Stimulated activated CD4-positive, alpha-beta T cell treated with anti-CD3 and anti-CD28 coated beads, Interleukin-15, amount 100 ng/mL, for 1 hour (primary cell): ENCODE measurements at places on chromosomes 6 and 20.
A peak's percentile ranks its signal among the peaks of the same experiment; 100 is the strongest.

DNA sequence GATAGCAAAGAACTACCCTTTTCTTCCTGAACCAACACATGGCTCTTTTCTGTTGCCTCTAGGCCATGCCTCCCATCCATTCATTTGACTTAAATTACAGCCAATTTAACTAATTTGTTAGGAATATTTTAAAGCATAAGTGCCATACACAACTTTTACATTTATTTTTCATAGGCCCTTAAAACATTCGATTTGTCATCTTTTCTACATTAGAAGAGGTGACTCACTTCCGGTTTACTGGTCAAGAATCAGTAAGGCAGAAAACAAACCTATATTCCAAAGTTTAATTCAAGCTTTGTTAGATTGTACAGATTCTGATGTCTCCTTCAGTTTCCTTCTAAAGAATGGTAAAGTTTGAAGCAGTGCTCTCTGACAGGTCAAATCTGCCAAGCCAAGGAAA is 344.3 kb downstream of the SAMD5 start:
- no peak for DNase-seq

DNA sequence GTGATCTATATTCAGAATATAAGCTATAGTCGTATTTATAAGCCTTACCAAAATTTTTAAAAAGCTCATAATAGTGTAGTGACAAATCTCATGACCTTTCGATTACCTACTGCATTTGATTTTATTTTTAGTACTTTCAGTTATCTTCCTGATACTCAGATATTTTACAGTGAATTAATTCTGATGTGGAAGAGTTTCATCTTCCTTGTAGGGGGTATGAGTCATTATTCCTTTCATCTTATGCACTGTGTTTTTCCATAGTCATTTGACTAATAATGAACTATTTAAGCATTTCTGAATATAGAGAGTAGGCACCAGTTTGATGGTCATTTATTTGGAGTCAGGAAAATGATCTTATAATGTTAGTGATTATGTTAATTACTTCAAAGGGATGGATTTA is 36.4 kb downstream of the HDGFL1 start:
- no peak for DNase-seq

DNA sequence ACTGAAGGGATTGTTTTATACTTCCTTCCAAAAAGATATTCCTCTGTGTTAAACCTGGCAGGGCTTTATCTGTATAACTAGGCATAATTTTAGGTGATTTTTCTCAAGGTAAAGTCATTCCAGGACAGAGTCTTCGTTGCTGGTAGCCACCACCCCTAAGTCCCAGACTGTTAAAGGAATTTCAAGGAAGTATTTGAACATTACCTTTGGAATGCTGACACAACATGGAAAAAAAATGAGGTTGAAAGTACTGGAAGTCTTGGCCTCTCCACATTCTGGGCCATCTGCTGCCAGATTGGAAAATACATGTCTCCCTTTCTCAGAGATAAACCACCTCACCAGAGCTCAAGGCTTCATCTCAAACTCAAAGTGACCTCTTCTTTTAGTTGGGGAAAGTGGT is 27.0 kb upstream of the ETV7 start:
- no peak for DNase-seq

DNA sequence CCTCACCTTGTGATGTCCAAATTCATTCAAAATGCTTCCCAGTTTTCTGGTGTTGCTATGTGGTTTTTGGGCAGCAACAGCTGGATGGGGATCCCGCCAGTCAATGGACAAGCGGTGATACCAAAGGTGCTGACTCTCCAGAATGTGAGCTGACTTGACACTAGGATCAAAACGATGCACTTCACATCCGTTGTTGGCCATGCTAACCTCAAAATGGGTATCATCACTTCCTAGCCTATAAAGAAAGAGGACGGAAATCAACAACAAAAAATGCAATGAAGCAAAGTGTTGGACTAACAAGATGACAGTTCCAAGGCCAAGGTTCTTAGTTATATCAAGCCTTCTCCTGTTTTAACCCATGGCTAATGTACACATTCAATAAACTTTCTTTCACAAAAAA is 59.2 kb downstream of the METTL24 start:
- no peak for DNase-seq

- no peak for DNase-seq
Observed at GRCh38 chr6:11323666-11324452, 91.4 kb upstream of the NEDD9 start.

DNA sequence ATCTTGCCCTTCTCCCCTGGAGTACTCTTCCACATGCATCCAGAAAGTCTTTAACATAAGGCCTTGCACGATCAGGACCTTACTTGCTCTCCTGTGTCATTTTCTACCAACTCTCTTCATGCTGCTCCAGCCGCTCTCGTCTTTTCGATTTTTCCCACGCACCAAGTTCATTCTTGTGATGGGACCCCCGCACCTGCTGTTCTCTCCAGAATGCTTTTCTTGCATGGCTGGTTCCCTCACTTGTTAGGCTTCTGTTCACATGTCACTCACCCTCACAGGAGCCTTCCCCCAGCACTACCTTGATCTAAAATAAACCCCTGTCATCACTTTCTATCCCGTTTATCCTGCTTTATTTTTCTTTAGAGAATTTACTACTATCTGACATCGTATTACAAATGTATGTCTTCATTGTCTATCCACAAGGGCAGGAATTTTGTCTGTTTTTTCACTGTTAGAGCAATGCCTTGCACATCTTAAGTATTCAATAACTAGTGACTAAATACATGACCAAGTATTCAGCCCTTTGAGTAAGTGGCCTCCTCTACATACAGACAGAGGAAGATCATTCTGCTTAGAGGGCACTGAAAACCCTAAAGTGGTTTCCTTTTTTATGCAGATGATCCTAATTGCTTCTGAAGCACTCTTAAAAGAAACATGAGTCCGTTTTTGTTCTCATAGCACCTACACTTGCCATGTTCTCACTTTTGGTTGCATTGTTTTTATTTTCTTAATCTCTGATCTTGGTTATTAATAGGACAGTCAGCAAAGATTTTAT is 166.9 kb downstream of the SLC16A10 start:
- DNase-seq: no peak

DNA sequence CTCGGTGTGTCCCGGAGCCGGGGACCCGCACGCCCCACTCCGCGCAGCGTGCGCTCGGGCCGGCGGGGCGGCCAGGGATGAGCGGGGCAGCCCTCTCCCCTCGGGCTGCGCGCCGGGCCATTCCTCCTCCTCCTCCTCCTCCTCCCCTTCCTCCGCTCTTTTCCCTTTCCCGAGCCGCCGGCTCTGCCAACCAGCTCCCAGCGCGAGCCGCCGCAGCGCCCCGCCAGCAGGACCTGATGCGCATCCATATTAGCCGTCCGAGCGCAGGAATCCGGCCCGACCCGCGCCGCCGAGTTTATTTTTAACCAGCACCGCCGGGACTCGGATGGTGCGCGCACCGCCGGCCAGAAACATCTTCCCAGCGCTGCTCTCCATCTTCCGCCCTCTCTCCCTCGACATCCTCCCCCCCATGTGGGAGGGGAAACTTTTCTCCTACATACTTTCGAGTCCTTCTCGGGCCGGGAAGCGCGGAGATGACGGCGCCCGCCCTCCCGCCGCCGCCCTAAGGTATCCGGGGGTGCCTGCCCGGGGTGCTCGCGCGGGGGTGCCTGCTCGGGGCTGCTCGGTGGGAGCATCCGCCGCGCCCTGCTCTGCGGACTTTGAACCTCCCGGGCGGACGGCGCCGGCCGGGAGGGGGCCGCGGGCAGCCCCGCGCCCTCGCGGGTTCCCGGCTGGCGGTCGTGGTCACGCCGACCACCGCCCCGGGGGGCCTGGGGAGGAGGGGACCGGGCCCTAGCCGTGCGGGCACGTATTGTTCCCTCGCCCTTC is 619 bp downstream of the RREB1 start:
- peak; percentile 24 for DNase-seq

DNA sequence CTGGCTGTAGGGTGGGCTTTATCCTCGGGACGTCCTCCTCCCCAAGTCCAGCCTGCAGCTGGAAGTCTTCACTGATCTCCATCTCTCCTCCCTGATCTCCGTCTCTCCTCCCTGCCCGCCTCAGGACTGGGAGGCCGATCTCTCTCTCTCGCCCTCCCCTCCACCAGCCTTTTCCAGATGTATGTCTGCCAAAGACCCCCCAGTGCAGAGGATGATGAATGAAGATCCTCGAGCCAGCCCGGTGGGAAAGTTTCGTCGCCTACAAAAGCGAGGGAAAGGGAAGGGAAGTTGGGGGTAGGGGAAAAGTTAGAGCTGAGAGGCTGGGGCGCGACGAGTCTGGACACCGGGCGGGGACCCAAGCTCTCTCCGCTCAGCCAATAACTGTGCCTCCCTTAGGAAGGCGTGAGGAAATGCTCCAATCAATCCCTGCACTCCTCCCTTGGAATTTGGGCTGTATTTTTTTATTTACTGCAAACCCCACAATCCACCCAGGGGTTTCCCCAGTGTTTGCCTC is 595 bp upstream of the SRF start:
- DNase-seq: no peak

DNA sequence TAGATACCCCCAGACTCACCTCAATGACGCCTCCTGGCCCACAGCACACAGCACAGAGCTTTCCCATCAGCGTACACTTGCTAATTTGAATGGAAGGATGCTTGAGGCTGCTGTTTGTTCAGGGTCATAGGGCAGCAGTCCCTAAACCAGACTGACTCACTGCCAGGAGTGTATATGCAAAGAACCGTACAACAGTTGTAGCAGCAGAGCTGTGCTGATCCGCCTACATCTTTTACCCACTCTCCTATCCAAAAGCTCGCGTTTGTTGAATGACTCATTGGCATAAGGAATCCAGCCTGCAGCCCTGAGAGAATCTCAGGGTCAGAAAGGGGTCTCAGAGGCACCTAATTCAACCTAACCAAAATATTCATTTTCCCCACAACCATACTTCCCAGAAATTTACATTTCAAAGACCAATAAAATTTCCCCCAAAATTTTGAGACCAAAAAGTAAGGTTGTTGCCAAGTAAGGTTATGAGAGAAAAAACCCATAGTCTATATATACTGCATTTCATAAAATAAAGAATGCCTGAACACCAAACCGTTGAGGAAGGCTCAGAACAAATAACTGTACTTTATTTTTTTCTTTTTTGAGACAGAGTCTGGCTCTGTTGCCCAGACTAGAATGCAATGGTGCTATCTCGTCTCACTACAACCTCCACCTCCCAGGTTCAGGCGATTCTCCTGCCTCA is 35.3 kb upstream of the CCND3 start:
- DNase-seq: no peak

GRCh38 chr20:44006578-44006977 is 91.9 kb downstream of the TOX2 start:
- no peak for DNase-seq

DNA sequence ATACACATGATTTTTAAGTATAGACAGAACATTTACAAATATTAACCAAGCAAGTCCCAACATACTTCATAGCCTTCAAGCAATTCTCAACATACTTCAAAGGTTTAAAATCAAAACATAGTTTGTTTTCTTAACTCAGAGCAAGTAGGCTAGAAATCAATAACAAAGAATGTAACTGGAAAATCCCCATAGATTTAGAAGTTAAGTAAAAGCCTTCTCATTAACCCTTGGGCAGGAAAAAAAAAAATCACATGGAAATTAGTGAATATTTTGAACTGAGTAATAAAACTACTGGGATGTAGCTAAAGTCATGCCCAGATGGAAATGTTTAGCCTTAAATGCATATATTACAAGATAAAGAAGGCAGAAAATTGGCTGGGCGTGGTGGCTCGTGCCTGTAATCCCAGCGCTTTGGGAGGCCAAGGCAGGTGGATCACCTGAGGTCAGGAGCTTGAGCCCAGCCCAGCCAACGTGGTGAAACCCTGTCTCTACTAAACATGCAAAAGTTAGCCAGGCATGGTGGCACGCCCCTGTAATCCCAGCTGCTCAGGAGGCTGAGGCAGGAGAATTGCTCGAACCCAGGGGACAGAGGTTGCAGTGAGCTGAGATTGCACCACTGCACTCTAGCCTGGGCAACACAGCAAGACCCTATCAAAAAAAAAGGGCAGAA is 316.1 kb downstream of the TAF4 start:
- no peak for DNase-seq

GRCh38 chr6:127816643-127817042 is 84.2 kb downstream of the THEMIS start:
- DNase-seq: no peak

- no peak for DNase-seq
Observed at GRCh38 chr20:3420211-3420707, 12.8 kb upstream of the DNAAF9 start.

DNA sequence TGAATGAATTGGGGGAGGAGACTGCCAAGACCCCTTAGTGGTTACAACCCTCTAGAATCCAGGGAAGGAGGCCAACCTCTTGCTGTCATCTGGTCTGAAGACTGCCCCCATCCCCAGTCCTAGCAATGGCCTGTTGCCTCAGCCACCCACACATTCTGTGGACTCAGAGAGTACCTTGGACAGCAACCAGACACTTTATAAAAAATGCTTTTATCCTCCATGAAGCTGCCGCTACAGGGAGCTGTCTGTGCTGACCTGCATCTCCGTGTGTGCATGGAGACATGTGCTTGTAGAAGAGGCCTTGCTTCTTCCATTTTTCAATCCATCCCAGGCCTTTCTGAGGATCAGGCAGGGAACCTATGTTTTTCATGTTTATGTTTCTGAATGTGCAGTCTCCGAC is 15.2 kb downstream of the CDH22 start:
- no peak for DNase-seq

GRCh38 chr20:11902285-11902697 is 15.4 kb upstream of the BTBD3 start:
- no peak for DNase-seq

DNA sequence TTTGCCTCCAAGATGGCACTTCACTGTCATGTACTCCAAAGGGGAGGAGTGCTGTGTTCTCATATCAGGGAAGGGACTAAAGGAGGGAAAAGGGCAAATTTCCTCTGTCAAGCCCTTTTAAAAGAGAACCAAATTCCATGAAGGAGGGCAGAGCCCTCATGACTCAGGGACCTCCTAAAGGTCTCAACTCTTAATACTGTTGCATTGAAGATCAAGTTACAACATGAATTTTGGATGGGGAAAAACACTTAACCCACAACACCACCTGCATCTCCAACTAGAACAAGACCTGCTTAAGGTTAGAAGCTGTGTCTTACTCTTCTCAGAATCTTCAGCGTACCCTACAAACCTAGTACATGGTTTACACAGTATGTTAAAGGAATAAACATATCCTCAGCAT is 23.7 kb upstream of the FBXO30 start:
- DNase-seq: no peak

DNA sequence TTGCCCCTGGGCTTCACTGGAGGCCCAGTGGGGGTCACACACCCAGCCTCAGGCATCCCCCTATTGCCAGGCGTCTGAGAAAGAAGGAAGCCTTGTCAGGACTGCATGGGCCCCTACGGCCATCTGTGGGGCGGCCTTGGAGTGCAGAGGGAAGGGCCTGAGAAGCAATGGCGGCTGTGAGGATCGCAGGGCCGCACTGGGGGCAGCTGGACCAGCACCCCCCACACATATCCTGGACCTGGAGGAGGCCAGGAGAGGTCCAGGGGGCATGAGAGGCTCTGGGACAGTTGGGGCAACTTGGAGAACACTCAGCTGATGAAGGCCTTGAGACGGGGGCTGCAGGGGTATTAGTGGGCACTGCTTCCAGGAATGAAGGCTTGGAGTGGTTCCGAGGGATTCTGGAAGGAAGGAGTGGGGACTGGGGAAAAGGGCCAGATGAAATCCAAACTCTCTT is 16.5 kb downstream of the MDFI start:
- no peak for DNase-seq
